ENCODE measurements at places on chromosomes 1 and 21. TPM values are rescaled to one million over a fixed set of nuclear protein-coding genes. Genes with fewer than 3 reads are reported as not detected.

Gene GNAT2
- 0.18 TPM for total RNA-seq

Gene ESRRG
- 0.18 TPM for total RNA-seq

Gene KCNK1
- total RNA-seq = 2.9 TPM

Gene XKR8
- total RNA-seq = 5.9 TPM

Gene BMP8B
- total RNA-seq = not detected

Gene MFSD2A
- total RNA-seq = 2.3 TPM
